ENCODE measurements at places on chromosomes 12 and 14.
A peak's percentile ranks its signal among the peaks of the same experiment; 100 is the strongest.

DNA sequence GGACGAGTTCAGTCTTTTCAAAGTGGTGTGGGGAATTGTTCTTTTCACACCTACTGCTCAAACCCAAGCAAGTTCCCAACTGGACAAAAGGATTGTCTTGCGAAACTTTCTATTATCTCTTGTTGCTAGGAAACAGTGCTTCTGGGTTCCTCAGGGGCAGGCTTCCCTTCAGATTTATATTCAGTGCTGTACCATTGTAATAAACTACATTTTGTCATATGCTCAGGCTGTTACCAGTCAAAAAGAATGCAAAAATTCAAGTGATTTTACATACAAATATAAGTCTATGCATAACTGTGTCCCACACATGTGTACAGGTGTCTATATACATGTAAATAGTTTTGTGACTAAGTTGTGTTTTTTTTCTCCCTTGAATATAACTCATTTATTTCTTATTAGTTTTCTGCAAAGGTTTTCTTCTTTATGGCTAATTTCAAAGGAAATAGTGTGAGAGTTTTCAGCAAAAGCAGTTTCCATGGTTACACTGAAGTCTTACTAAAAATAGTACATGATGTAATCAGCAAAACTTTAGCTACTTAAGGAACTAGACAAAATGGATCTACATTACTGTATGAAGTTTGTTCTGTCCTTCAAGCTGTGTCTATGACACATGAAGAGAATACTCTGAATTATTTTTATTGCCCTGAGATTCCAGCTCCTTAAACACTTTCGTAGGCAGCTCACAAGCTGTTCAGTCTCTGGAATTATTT, 430.2 kb upstream of the TMPO start:
- DNase-seq = no peak

DNA sequence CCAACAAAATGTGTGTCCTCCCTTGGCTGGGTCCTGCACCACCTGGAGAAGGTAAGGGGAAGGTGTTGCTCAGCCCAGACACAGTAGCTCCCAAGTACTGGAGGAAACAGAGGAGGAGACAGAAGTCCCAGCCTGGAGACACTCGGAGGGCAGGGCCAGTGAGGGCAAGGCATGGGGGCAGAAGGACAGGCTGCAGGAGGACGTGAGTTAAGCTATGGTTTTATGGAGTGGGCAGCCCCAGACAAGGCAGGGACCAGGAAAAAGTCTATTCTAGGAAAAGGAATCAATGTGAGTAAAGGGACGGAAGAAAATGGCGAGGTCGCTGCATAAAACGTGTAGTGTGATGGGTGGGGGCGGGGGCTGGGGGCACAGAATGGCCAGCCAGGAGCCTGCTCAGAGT, 210.1 kb upstream of the DIO3 start:
- DNase-seq = no peak

GRCh38 chr14:98230411-98230810, 1041.6 kb downstream of the BCL11B start:
- DNase-seq = no peak

GRCh38 chr12:7959278-7959677, 23.3 kb upstream of the SLC2A3 start:
- DNase-seq = no peak

- DNase-seq = no peak
Measured at GRCh38 chr12:104490850-104491249, 34.1 kb downstream of the CHST11 start.

GRCh38 chr12:130266751-130267150, 70.9 kb upstream of the PIWIL1 start:
- DNase-seq = no peak

- no peak for DNase-seq
Measured at GRCh38 chr14:58731465-58732293, 93.9 kb downstream of the DACT1 start.

DNA sequence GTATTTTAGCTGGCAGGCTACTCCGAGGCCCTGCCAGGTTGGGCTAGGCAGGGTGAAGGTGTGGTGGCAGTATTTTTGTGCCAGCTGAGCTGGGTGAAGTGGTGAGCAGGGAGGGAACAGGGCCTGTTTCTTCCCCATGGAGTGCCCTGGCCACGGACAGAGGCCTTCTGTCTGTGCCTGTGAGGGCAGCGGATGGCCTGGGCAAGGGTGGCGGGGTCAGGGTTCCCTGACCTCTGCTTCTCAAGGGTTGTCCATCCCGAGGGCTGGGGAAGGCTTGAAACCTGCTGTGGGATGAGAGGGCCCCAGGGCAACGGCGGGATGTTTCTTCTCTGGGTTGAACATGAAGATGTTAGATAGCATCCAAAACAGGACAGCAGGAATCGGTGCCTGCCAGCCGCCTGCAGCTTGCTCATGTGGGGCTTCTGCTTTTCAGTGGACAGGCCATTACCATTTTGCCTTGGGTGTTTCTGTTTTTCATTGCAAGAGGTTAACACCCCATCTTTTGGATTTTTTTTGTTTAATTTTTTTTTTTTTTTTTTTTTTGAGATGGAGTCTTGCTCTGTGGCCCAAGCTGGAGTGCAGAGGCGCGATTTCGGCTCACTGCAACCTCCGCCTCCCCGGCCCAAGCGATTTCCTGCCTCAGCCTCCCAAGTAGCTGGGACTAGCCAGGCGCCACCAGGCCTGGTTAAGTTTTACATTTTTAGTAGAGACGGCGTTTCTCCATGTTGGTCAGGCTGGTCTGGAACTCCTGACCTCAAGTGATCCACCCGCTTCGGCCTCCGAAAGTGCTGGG, 3.3 kb downstream of the MTA1 start:
- no peak for DNase-seq

GRCh38 chr12:1716215-1716862, 25.5 kb downstream of the ADIPOR2 start:
- DNase-seq = no peak

- no peak for DNase-seq
Measured at GRCh38 chr14:56131865-56132833, 13.9 kb downstream of the PELI2 start.

DNA sequence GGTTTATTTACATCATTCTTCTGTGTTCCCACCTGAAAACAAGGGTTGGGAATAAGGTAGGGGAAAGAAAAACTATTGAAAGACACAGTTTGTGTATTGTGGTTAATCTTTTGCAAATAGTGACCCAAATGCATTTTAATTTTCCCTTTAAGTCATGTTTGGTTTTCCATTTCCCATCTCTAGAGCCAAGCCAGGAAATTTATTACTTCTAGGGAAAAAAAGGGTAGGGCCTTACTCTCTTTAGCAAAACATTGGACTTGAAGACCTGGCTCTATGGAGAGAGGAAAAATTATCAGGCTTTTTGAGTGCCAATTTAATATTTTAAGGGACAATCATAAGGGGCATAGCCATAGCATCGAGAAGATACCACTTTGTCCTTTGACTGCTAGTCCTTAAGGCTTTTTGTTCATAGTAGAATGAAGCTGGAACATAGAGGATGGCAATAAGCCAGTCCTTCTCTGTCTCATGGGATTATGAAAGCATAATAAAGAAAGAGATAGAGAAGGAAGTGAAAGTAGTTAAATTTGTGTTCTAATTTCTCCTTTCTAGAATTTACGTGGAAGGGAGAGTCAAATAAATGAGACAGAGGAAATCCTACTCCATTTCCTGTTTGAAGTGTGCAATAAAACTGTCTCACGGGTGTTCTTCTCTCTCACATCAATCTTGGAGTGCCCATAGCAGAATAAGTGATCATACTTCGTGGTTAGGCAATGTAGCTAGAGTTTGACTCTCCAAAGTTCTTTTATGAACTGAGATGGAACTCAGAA, 50.9 kb upstream of the PPFIA2 start:
- peak; percentile 35 for DNase-seq

GRCh38 chr14:74563586-74564159, 48.4 kb downstream of the LTBP2 start:
- no peak for DNase-seq

GRCh38 chr14:103319422-103319821, 14.6 kb upstream of the EIF5 start:
- no peak for DNase-seq

GRCh38 chr12:48781750-48782456, 7.0 kb downstream of the ADCY6 start:
- no peak for DNase-seq

DNA sequence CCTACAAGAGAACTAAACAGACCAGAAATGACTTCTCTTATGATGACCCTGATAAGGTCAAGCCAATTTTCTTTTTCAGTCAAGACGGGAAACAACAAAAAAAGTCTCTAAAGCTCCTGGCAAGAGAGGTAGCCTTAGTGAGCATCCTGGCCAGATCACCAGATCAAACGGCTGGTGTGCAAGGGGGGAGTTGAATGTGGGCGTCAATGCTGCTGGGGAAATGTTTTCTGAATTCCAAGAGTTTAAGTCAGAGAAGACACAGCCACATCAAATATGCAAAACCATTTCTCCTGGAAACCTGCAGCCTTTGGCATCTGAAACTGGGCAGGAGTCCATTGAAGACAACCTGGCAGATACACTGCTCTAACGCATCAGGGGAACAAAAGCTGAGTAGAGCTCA, 16.0 kb upstream of the SELPLG start:
- no peak for DNase-seq

DNA sequence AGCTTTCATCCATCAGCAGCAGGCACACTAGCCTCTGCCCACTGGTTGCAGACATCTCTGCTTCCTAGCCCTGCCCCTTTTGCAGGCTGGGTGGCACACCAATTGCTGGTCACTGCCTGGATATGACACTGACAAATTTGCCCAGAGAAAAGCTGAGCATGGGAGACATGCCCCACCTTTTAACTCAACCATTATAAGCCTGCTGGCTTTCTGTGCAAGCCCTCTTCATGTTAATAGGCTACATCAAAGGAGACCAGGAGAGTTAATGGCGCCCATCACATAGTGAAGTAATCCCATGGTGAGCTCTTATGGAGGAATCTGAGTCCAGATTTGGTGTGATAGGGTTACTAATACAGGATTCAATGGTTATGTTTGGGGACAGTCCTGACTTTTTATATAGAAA, 139.2 kb downstream of the KICS2 start:
- no peak for DNase-seq

DNA sequence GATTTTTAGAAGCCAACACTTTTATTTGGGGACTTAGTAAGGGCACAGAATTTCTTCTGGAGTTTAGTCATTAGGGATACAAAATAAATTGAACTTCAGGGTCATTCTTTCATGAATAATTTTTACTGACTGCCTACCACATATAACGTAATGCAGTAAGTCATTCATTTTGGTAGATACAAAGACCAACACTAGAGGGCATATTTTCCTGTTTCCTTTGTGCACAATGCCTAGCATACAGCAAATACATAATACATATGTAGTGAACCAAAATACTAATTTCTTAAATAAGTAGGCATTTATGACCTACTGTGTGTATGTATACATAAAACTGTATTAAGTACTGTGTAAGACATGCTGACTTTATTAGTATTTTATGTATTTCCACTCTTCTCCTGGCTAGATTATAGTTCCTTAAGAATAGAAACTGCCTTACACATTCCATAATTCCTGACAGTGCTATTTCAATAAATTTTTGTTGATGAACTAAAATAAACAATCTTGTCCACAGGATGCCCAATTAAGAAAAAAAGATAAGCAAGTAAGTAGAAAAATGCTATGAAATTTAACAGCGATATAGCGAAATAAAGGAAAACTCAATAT, 47.9 kb downstream of the PPP1R12A start:
- peak; percentile 45 for DNase-seq

DNA sequence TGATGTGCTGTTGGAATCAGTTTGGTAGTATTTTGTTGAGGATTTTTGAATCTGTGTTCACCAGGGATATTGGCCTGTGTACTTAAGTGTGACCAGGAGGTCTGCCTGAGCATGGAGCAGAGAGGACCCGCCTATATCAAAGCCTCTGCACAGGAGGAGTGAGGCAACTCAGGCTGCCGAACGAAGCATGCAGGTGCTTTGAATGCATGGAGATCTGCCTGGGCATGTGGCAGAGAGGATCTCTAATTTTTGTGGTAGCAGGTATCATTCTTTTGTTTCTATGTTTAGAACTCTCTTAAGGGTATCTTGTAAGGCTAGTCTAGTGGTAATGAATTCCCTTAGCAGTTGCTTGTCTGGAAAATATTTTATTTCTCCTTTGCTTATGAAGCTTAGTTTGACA, 26.9 kb downstream of the RAB3IP start:
- DNase-seq = no peak

- peak; percentile 89 for DNase-seq
Measured at GRCh38 chr14:93103392-93104080, 12.2 kb downstream of the ITPK1 start.

- DNase-seq = peak; percentile 52
Measured at GRCh38 chr12:106753526-106753925, 21.0 kb upstream of the RIC8B start.

DNA sequence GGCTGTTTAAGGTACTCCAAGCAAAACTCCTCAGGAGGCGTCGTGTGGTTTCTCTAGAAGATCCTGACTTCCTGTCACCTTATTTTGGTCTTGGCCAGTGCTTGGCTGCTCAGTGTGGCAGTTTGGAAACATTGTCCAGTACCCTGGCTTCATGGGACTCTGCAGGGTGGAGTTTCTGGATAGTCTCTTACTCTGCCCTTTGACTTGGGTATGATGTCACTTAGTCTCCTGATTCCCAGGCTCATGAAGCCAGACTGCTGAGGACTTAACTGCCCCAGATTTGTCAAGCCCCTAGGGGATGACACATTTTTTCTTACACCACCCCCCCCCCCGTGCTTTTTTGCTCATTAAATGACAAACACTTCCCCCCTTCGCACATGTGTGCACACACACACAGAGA, 82.7 kb downstream of the ADCK1 start:
- DNase-seq = no peak

DNA sequence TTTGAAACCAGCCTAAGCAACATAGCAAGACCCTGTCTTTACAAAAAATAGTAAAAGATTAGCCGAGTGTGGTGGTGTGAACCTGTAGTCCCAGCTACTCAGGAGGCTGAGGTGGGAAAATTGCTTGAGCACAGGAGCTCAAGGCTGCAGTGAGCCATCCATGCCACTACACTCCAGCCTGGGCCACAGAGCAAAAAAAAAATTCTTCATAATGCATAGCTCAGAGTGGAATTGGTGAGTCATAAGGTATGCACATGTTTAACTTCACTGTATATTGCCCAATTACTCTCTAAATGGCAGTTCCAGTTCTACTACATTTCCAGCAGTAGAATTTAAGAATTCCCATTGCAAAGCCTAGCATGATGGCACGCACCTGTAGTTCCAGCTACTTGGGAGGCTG, 26.8 kb upstream of the CLIP1 start:
- DNase-seq = peak; percentile 41

DNA sequence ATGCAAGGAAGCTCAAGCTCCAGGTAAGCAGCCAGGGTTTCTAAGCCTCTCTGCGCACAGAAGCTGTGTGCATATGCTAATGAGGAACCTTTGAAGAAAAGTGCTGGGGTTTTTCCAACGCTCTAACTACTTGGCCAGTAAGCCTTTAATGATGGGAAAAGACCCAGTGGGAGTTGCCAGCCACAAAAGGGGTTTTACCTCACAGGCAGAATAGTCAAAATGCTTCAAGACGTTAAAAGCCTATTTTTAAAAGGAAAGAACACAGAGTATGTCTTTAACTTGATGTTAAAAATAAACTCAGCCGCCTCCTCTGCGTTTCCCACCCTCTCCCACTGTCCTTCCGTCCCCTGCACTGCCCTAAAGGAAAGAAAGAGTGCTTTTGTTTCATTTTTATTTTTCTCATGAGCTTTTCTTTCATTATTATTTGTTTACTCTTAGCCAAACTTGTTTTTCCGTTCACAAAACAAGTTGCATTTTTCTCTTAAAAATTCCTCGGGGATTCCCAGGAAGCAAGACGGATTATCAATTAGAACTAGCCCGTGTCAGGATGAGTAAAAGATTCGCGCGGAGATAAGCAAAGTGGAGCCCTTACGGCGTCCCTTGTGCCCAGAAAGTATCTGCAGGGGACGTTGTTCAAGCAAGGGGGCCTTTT, 209.8 kb upstream of the NUDT4 start:
- DNase-seq = peak; percentile 23

All from activated CD4-positive, alpha-beta T cell treated with anti-CD3 and anti-CD28 coated beads, Interleukin-2, Interleukin-6, amounts not matched to agents 100 ng/mL and 50 ng/mL, durations not matched to agents 16 hours and 8 hours (primary cell).